ENCODE measurements at places on chromosomes 5 and 9.

GRCh38 chr5:159539678-159540077 is 209.4 kb upstream of the IL12B start:
- H3K4me3 ChIP-seq = no peak overlapping the region
- H3K36me3 ChIP-seq = no peaks in the 10 kb centered on the region
- H3K27me3 ChIP-seq = no peaks in the 10 kb centered on the region
- no peak for DNase-seq

GRCh38 chr9:1005043-1005667 is 28.7 kb downstream of the DMRT3 start:
- no peak overlapping the region for H3K27ac ChIP-seq
- no peak overlapping the region for H3K4me3 ChIP-seq
- no peaks in the 10 kb centered on the region for H3K27me3 ChIP-seq
- peak; percentile 53 for DNase-seq
- peaks cover 7% of the 10 kb centered on the region for H3K4me1 ChIP-seq

- H3K27me3 ChIP-seq = no peaks in the 10 kb centered on the region
- no peaks in the 10 kb centered on the region for H3K4me1 ChIP-seq
- H3K36me3 ChIP-seq = no peaks in the 10 kb centered on the region
These were observed 65.4 kb downstream of the SEMA5A start for GRCh38 chr5:9480499-9480898.

DNA sequence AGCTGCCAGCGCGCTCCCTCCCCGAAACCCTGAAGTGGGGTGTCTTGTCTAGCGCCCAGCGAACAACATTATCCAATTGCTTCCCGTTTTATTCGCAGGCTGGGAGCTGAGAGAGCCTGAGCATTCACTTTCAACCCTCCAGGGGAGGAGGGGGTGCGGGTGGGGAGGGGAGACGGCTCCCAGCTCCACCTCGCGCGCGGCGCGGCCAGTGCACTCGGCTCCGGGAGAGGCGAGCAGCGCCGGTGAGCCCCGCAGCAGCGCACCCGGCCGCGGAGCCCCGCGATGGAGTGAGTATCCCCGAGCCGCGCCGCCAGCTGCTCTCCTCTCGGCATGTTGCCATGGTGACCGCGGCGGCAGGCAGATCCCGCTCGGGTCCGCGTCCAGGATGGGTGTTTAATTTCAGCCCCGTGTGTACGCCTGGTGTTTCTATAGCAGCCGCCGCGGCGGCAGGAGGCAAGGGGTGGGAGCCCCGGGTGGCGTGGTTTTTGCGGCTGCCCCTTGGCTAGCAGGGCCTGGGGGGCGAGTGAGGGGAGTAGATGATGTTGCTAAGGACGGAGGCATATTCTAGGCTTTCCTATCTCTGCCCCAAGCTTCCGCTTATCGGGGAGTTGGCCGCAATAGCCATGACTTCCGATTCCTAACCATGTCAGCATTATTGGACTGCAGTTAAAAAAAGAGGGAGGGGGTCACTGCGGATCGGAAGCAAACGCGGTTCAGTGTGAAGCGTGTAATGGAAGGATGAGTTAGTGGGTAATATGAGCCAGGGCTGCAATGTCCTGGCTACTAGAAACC is 139.2 kb upstream of the PALM2AKAP2 start:
- peaks cover 5% of the 10 kb centered on the region for H3K27me3 ChIP-seq
- no peak overlapping the region for H3K27ac ChIP-seq
- DNase-seq = no peak
- no peak overlapping the region for H3K4me3 ChIP-seq
- H3K4me1 ChIP-seq = no peaks in the 10 kb centered on the region

DNA sequence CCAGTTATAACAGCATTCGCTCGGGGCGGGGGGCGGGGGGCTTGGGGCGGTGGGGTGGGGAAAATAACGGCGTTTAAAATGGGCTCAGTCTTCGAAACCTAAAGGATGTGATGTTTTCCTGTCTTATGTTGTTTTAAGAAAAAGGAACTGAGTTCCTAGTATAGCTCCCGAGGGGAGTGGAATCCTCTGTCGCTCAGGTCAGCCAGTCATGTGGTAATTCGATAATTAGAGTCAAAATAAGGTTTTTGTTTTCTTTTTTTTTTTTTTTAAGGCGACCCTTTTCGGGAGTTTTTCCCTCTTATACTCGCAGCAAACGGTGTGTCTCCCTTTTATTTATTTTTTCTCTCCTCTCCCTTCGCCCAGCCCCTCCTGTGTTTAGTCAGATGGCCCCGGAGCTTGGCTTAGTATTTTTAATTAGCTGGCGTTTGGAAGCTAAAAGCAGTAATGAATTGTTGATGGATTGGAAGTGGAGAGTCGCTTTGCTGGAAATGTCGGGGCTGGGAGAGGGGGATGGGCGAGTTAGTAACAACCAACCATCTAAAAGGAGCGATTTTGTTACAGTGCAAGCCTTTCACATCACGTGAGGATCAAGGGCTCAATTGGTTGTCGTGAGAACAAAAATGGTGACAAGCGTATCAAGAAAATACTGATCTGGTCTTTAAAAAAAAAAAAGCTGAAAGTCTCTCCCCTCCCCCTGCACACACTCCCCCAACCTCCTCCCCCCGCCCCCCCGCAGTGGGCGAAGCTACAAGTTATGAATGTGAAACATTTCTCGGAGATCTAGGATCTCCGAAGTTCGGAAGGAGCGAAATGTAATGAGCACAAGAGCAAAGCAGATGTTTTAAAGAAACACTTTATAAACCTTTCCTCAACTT is 714 bp upstream of the ZNF608 start:
- H3K27ac ChIP-seq = peak overlapping the region; percentile 94
- DNase-seq = peak; percentile 66
- H3K27me3 ChIP-seq = 0 out of 2 replicates have a peak, but pooled peaks cover 4% of the 10 kb centered on the region
- H3K4me3 ChIP-seq = peak overlapping the region; percentile 83
- no peaks in the 10 kb centered on the region for H3K36me3 ChIP-seq
- peaks cover 3% of the 10 kb centered on the region for H3K4me1 ChIP-seq
